ENCODE measurements at places on chromosomes 4 and X.
A peak's percentile ranks its signal among the peaks of the same experiment; 100 is the strongest.

- DNase-seq: no peak
Observed at GRCh38 chr4:54093324-54094240, 6.4 kb upstream of the GSX2 start.

GRCh38 chrX:51024106-51024696 is 113.7 kb downstream of the BMP15 start:
- DNase-seq: no peak

DNA sequence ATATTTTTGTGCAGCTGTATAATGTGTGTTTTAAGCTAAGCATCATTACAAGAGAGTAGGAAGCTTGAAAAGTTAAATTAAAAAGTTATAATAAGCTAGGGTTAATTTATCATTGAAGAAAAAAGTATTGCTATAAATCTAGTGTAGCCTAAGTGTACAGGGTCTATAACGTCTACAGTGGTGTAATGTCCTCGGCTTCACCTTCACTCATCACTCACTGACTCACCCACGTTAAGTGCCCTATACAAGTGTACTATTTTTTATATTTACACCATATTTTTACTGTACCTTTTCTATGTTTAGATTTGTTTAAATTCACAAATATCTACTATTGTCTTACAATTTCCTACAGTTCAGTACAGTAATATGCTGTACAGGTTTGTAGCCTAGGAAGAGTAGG is 23.5 kb downstream of the ARAP2 start:
- DNase-seq: no peak

DNA sequence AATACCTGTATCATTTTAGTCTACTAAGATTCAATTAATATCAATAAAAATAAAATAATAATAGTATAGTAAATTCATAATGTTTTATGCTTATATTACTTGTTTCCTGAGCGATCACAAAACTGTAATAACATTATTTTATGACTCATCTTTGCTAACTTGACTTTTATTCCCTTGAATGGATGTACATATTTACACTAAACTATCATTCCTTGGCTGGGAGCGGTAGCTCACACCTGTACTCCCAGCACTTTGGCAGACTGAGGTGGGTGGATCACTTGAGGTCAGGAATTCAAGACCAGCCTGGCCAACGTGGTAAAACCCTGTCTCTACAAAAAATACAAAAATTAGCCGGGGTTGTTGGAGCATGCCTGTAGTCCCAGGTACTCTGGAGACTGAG is 104.0 kb upstream of the SLC34A2 start:
- no peak for DNase-seq

DNA sequence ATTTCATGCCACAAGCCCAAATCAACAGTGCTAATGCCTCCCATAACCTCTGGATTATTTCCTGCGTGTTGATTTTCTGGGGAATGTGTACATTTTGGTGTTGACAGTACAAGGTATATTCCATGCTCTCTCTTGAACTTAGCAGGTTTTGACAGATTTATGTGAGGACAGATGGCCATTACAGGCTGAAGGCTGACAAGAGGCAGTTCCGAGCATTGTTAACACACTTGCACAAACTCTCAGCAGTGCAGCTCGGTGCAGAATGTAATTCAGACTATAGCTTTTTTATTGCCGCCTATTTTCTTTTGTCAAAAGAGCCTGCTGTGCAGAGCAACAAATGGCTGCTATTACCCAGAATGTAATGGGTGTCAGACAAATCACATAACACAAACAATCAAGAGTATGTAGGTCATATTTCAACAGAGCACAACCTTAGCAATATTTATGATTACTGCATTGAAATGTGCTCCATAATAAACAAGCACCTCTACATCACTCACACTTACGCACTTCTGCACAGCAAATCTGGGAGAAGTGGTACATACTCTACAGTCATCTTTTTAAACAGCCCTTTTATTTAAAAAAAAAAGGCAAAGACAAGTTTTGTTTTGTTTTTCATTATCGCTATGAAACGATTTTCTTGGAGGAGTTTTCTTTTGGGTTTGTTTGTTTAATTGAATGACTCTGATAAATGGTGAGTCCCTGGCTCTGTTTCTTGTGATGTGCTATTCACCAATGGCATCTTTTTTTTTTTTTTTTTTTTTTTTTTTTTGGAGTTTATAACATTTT is 71.6 kb downstream of the PPARGC1A start:
- DNase-seq: peak; percentile 28

- no peak for DNase-seq
Observed at GRCh38 chr4:1530356-1530755, 124.1 kb upstream of the NKX1-1 start.

DNA sequence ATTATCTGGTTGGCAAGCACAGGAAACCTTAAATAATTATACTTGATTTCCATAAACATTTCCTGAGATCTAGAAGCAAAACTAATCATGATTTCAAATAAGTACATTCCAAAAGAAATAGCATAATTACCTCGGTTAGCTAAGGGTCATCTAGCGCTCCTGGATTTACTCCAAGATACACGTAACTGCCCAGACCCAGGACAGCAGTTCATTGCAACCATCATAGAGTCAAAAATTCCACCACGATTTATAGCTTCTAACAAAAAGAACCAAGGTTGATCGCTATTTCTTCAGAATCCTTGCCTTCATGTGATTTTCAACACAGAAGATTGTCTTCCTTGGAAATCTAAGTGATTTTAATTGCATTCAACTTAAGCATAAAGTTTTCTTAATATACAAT is 1235.5 kb upstream of the TENM3 start:
- no peak for DNase-seq

DNA sequence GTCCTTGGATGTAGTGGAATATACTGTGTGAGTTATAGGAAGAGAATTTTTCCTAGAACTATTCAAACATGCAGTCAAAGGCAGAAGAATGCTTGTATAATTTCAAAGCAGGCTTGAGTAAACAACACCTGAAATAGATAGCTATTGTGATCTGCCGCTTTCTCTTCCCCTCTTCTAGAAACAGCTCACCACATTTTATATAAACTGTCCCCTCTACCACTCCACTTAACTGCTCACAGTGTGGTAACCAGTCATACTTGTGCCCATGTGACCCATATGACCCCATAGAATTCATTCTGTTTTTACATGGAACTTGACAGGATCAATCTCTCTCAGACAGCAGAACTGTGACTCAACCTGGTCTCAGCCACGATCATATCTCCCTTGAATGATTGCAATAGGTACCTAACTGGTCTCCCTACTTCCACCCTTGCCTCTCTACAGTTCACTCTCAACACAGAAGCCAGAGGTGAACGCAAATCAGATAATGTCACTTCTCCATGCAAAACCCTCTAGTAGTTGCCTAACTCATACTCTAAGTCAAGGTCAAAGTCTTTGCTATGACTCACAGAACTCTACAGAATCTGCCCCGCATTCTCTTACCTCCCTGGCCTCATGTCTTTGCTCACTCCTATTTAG is 85.6 kb upstream of the EFHC2 start:
- DNase-seq: no peak

GRCh38 chr4:38757945-38758600 is 24.7 kb downstream of the TLR10 start:
- DNase-seq: no peak

DNA sequence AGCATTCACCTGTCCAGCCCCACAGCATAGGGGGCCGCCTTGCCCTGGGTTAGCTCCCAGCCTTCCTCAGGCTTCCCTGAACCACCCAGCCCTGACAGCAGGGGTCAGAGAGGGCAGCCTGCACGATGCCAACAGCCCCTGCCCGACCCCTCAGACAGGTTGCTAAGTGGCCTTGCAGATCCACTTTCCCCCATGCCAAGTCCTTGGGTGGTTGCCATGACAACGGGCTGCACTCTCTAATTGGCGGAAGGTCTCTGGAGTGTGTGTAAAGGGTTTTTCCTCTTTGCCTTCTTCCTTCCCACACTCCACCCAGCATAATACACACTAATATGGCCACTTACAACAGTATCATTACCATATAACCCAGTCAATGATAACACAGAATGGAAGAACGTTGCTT is 99.6 kb upstream of the AFAP1 start:
- DNase-seq: peak; percentile 89

GRCh38 chrX:703466-703865 is 72.9 kb downstream of the SHOX start:
- DNase-seq: no peak

DNA sequence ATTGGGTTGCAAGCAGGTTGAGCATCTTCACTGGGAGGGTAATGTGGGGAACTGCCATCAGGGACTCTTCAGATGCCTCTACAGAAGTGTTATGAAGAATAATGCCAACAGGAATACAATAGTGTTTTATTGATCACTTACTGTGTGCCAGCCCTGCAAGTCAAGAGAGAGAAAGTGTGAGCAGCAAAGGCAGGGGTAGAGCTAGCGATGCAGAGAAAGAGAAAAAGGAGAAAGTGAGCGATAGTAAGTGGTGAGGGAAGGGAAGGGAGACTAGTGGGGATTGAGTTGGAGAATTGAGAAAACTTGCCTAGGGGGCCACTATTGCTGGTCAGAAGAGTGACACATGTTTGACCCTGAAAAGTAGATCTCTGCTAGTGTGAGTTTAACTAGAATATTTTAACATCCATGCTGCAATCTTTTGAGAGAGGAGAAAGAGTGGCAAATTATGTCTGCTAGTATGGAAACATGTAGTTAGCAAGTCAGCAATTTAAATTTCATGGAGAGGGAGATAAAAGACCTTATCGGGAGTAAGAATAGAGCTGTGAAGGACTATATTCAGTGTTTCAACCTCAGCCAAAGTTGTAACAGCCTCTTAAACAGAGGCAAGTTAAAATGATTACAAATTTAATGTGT is 12.2 kb downstream of the AFF1 start:
- DNase-seq: no peak

DNA sequence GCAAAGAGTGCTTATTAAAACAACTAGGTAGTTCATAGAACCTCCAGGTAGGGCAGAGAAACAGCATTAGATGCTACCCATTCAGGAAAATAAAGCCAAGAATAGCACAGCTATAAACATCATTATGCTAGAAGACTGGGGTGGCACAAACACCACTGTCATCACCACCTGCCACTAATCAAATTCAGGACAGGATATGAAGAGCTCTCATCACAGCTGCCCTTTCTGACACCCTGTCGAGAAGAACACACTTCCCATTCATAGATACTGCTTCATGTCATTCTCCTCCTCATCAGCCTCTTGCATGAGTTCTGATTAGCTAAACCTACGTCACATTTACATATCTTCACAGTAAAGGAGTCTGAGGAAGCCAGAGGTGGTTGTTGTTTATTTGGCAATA is 692.3 kb upstream of the HS3ST1 start:
- DNase-seq: no peak

GRCh38 chr4:8030121-8030781 is 90.6 kb upstream of the AFAP1 start:
- no peak for DNase-seq

DNA sequence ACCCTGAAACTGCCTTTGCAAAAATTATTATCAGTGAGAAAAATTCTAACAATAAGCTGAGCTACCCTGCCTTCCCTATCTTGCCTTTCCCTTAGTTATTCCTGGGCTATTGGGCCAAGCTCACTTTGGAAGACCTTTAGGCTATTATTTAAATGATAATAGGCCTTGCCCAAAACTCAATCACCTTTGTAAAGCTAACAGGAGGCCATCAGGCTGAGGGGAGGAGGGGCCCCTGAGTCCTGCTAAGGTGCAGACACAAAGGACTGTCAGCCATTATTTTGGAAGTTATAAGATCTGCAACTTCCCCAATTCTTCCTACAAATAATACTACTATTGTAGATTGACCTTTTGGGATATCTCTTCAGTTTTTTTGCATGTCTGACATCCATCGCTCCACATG is 278.8 kb upstream of the DIAPH2 start:
- DNase-seq: no peak

GRCh38 chr4:53522334-53522733 is 69.0 kb downstream of the LNX1 start:
- no peak for DNase-seq

GRCh38 chrX:136710325-136710951 is 62.5 kb downstream of the CD40LG start:
- no peak for DNase-seq

DNA sequence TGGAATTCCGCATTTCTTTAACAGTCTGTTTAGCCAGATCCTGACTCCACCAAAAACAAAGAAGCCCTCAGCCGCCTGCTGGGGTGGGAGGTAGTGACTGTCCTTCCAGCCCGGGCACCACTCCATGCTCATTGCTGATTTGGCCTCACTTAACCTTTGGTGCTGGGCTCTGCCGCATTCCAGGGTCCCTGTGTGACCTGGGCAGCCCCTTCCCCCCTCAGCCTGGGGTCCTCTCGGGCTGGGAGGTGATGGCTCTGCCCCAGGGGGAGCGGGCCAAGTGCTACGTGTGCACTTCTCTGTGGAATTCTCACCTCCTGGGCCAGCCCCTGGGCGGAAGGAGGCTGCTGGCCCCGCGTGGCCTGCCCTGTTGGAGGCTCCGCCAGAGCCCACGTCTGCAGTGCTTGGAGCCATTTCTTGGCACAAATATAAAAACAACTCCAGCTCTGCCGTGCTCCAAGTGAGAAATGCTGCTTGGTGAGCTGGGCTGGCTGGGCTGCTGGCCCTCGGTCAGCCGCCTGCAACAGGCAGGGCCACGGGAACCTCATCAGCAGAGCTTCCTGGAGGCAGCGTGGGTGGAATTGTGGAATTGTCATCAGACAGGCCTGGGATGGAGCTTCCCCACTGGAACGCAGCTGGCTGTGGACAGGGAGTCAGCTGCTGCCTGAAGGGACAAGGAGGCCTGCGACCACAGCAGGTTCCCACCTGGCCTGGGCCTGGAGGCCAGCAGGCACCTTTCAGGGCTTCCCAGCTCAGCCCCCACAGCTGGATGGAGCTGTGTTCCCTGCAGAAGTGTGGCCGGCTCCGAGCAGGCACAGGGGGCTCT is 66.0 kb downstream of the TRMT44 start:
- DNase-seq: no peak

DNA sequence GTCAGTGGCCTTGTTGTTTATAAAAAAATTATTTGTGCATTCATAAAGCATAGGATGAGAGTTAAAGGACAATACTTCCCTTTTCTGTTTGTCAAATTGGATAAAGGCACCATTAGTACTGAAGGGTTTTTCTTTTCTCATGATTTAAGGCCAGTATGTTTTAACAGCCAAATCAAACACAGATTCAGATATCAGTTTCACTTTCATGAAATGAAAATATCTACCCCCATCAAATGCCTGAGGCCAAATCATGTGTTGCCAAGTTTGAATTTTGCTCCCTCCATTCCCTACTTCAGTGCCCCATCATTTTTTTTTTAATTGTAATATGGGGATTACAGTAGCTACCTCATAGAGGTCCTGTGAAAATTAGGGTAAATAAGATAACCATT is 745.9 kb downstream of the RPA4 start:
- DNase-seq: no peak

DNA sequence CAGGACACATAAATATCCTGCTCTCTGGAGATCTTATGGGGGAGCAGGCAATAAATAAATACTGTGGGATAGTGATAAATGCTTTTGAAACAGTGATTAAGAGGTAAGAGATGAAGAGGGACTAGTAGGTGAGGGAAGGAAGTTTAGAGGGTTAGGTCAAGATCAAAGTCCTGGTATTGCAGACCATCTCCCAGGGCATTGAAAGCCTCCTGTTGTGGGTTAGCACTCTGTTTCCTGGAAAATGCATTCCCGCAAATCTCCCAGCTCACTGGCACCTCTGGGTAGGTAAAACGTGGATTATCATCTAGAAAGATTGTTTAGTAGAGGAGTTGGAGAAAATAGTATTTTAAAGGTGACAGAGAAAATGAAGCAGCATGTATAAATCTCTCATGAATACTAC is 2.2 kb downstream of the SNX25 start:
- no peak for DNase-seq

Measured in NCI-H524 (cell line).